LHCN-M2 (cell line): ENCODE measurements at places on chromosomes 6 and 20.

DNA sequence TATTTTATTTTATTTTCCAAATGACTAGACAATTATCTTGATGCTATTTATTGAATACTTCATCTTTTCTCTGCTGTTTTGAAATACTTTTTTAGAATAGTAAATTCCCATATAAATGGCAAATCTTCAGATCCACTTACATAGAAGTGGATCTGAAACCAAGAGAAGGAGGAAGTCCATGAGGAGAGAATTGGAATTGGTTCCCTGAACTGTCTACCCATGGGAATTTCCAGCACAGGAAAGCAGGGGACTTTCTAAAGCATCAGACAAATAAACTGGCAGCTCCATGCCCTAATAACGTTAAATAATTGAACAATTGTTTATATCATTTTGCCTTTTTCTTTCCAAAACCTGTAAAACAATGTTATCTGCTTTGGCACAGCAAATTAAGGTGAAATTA is 47.1 kb upstream of the PNRC1 start:
- no peak for DNase-seq

- DNase-seq, result peak; percentile 96
Observed at GRCh38 chr6:163529605-163530004, 115.1 kb downstream of the QKI start.

- DNase-seq, result no peak
Observed at GRCh38 chr6:130115036-130115435, 96.7 kb downstream of the L3MBTL3 start.

GRCh38 chr20:5807431-5807830 is 57.2 kb downstream of the SHLD1 start:
- DNase-seq, result no peak

DNA sequence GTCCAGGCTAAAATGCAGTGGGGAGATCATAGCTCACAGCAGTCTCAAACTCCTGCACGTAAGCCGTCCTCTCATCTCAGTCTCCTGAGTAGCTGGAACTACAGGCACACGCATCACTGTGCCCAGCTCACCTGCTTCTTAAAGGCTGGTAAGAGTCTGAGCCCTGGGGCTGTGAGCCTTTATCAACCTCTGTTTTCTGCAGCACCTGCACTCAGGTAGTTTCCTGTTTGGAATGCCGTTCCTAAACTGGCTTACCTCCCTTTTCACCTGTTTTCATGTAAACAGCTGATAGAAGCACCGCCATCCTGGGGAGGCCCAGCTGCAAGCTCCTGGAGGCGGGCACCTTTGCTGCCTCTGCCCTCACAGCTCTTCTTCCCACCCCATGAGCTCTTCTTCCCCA is 45.4 kb downstream of the SLC24A3 start:
- no peak for DNase-seq

GRCh38 chr6:17859846-17860245 is 127.6 kb downstream of the KIF13A start:
- no peak for DNase-seq

GRCh38 chr20:4950841-4951240 is 50.5 kb downstream of the SLC23A2 start:
- DNase-seq, result no peak

DNA sequence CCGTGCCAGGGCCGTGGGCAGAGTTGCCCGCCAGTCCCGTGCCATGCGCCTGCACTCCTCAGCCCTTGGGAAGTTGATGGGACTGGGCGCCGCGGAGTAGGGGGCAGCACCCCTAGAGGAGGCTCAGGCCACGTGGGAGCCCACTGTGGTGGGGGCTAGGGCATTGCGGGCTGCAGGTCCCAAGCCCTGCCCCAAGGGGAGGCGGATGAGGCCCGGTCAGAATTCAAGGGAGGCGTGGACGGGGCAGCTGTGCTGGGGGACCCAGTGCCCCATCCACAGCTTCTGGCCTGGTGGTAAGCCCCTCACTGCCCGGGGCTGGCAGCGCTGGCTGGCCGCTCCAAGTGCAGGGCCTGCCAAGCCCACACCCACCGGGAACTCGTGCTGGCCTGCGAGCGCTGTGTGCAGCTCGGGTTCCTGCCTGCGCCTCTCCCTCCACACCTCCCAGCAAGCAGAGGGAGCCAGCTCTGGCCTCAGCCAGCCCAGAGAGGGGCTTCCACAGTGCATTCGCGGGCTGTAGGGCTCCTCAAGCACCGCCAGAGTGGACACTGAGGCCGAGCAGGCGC is 317.8 kb downstream of the HAO1 start:
- no peak for DNase-seq

DNA sequence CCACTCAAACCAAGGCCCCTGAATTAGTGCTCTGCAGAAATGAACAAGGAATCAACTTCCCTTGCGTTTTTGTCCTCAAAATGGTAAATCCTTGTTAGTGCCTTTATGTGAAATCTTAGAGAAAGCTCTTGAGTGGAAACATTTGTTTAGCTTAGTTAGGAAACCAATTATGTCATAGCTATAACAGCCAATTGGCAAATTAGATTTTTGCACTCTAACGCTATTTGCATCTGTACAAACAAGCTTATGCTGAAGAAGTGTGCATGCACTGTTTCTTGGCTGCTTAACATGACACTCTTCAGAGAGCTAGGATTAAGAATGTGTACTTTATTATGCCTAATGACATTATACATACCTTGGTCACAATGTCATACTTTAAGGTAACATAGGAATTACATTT is 622.6 kb upstream of the SLC35B3 start:
- DNase-seq, result no peak

DNA sequence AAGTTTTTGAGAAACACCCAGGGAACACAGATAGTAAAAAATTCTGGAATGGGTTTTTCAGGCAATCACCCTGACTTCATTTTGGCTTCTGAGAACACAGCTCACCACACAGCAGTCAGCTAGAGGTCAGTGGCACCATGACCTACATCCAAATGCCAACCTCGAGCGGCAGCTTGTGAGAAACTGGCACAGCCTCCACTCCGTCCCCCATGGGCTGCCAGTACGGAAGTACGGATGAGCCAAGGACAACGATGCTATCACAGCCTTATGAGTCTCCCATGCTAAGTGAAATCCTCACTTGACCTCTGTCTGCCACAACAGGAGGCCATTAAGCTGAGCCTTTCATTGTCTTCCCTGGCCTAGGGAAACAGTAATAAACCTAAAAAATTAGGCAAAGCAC is 32.0 kb downstream of the KIF16B start:
- no peak for DNase-seq

DNA sequence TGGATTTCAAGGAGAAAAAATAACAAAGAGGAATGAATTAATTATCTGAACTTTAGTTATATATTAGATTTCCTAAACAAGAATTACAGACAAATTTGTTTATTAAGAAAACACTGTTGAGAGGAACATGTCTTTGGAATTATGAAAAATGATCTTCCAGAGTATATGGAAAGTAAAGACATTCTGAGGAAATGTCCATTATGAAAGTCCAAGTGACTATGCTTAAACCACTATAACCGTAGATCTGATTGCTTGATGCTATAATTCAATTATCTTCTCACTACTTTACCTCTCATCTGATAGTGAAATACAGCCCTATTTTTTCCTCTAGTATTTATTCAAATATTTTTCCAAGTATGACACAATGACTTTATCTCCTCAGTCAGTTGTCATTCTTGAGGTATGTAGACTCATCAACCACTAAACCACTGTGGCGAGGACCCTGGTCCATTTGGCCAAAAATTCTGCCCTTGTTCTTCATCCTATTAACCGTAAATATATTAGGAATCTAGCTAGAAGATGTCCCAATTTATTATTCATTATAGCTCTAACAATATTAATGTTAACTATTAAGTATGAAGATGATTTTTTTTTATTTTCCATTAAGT is 37.3 kb upstream of the AHI1 start:
- DNase-seq, result peak; percentile 71

- no peak for DNase-seq
Observed at GRCh38 chr6:145534989-145535388, 200.3 kb downstream of the EPM2A start.

GRCh38 chr6:107511511-107511993 is 21.6 kb downstream of the SOBP start:
- no peak for DNase-seq

DNA sequence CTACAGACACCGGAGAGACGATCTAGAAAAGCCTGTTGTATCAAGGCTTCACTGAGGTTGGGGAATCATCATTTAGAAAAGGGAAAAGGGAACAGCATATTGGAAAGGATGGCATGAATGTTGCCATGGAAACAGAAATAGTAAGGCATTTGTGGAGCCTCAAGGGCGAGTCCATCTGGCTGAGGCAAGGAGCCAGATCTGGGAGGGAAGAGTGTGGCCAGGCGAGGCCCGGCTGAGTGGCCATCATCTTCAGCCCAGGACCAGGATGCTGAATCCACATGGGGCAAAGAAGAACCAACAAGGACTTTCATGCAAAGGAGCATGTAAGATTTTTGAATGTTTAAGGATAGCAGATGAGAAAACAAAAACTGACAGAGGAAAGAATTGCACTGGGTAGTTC is 85.8 kb downstream of the MAP3K5 start:
- DNase-seq, result no peak

DNA sequence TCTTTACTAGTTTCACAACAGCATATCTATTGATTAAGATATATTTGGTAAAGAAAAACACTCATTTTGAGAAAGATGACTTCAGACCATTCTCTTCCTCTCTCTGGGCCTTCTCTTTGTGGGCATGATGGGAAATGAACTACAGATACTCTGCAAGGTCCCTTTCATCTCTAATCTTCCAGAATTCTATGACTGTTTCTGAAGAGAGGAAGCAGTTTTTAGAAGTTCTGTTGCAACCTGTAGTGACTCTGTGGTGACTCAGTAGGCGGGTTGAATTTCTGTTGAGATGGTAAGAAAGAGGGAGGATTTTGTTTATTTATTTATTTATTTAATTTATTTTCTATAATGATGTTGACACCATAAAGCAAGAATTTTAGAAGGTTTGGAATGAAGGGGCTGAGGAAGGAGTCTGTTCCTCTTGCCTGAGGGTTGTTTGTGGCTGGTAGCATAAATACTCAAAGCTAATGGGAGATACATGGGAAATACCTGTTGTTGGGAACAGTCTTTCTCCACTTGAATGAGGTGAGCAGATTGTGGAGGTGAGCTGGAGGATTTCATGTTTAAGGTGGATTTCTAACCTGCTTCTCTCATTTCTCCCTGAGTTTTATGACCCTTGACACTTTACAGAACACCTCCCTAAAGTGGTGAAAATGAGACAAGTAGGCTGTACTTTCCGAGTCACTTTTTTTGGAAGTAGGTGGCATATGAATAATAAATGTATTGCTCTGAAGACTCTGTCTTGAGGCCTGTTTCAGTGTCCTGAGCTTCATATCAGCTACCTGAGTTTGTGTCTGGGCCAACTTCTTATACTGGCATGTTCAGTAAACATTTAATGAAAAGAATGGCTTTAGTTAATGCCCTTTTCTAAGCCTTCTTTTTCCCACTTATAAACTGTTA is 15.0 kb downstream of the ACSS2 start:
- DNase-seq, result peak; percentile 79
